AG08395 (cell line): ENCODE measurements at places on chromosomes 1 and 21.
A peak's percentile ranks its signal among the peaks of the same experiment; 100 is the strongest.

GRCh38 chr1:221089273-221089672 lies 210.0 kb downstream of the HLX start:
- DNase-seq: peak; percentile 50

GRCh38 chr21:26013970-26014369 lies 156.6 kb downstream of the APP start:
- DNase-seq: no peak

DNA sequence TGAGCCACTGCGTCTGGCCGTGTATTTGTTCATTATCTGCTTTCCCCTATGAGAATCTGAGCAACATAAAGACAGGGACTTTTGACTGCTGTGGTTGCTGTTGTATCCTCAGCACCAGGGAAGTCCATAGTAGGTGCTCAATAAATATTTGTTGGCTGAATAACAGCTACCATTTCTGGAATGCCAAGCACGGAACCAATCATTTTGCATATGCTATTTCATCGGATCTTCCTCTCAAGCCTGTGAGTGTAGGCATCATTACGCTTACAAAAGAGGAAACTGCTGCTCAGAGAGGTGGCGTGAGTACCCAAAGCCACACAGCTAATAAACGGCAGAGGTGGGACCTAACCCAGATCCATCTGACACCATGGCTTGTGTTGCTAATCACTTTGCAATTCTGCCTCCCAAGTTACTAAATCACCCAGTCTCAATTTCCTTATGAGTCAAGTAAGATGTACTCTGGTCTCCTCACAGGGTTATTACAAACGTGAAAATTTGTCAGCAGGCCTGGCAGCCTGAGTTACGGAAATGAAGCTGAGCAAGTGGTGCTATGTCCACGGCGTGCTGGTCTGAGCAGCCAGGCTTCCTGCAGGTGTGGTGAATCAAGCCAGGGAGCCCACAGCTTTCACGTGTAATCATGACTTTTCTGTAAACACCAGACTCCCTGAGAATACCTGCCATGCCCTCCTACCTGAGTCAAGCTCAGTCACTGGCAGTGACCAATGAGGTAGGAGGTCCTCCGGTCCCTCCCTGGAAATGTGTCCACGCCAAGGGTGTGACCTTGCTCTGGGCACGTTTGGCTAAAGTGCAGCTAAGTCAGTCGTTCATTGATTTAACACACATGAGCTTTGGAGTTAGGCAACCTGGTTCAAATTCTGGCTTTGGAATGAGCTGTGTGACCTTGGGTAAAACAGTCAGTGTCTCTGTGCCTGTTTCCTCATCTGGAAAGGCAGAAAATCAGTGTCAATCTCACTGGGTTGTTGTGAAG lies 4.8 kb upstream of the RHCE start:
- no peak for DNase-seq

DNA sequence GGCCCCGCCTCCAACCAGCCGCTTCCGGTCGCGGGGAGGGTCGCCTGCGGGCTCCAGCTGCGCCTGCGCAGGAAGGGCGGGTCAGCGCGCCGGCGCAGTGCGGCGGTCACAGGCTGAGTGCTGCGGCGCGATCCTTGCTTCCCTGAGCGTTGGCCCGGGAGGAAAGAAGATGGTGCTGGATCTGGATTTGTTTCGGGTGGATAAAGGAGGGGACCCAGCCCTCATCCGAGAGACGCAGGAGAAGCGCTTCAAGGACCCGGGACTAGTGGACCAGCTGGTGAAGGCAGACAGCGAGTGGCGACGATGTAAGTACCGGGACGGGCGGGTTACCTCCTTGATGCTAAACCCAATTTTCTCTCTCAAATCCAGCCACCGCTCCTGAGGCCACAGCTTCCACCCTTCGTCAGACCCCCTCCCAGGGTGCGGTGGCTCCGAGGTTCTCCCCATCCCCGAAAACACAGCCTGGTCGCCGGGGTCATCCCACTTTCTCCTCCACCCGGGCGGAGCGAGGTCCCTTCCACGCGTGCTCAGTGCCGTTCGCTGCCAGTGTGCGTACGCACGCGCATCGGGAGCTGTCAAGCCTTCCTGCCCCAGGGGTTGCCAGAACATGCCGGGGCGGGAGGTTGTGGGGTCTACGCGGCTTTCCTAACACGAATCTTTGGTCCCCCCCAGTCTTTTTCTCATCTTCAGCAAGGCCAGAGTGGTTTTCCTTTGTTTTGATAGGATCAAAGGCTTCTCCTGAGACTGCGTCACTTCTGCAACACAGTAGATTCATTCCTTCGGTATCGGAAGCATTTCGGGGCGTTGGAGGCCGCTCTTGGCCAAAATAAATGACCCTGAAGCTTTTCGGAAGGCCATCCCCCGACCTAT lies at the start of gene SARS1:
Gene SARS1 (plus strand): TSS at position 95 of the 870 bp plus-strand sequence. CDS start 75 bp downstream, at position 170.
- peak; percentile 98 for DNase-seq

GRCh38 chr1:92031281-92032110 lies 1.7 kb downstream of the EPHX4 start:
- DNase-seq: no peak

DNA sequence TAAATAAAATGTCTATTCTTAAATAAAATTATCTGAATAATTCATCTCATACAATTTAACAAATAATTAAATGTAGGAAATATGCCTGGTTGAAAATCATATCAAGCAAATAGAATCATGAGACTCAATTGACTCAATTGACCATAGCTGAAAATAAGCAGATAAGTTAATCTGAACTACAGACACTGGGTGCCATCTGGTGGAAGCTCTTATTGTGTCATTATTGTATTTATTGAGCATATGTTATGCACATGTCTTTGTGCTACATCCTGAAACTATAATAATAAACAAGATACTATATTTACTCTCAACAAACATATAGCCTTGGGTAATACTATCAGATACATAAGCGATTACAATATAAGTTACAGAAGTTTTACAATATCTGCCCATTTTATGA lies 41.0 kb downstream of the BRINP3 start:
- no peak for DNase-seq

GRCh38 chr1:92749024-92749634 lies 35.8 kb downstream of the EVI5 start:
- peak; percentile 67 for DNase-seq

- DNase-seq: peak; percentile 3
Observed at GRCh38 chr1:193013005-193013404, 46.2 kb downstream of the UCHL5 start.

- no peak for DNase-seq
Observed at GRCh38 chr1:161250829-161251228, 7.7 kb upstream of the PCP4L1 start.

DNA sequence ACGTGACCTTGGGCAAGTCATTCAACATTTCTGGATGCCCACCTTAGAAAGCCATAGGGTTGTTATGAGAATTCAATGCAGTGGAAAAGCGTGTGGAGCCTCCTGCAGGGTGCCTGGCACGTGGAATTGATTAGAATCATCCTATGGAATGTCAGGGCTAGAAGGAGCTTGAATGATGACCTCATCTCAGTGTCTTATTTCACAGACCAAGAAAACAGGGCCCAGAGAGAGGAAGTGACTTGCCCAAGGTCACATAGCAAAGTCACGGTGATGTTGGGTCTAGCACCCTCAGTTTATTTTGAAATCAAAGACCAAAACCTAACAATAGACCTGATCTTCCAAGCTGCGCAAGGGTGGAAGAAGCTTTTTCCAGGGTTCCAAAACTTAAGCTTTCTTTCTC lies 6.0 kb downstream of the TRABD2B start:
- peak; percentile 10 for DNase-seq

DNA sequence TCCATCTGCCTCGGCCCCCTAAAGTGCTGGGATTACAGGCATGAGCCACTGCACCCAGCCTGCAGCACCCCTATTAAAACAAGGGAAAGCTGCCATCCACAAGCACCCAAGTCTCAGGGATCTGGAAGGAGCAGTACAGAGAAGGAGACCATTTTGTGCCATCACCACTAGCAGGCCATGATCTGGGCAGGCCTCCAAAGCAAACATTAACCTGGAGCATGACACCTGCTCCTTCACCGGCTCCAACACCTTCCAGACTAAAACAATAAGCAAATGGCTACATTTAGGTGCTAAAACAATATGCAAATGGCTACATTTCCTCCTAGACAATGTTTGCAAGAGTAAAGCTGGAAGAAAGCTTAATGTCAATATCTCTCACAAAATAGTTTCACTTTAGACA lies 16.7 kb downstream of the MEAF6 start:
- DNase-seq: no peak

DNA sequence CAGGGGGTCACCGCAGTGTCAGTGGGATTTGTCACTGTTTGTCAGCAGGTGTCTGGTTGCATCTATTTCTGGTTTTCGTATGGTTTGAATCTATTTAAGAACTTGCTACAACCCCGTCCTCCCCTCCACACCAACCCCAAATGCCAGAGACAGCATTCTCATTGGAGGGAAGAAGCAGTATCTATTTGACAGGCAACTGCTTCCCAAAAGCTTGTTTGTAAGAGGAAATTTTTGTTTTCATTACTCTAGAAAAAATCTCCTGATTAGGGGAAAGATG lies 54.4 kb downstream of the NR5A2 start:
- no peak for DNase-seq

DNA sequence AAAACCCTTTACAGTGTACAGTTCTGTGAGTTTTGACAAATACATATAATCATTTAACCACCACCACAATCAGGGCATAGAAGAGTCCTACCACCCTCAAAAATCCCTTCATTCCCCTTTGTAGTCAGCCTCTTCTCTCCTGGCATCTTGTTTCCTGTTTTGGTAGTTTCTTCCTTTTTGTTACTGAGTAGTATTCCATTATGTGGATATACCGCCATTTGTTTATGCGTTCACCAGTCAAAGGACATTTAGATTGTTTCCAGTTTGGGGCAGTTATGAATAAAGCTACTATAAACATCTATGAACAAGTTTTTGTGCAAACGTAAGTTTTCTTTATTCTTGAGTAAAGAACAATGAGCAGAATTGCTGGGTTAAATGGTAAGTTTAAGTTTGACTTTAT lies 49.6 kb downstream of the RNF220 start:
- DNase-seq: no peak

DNA sequence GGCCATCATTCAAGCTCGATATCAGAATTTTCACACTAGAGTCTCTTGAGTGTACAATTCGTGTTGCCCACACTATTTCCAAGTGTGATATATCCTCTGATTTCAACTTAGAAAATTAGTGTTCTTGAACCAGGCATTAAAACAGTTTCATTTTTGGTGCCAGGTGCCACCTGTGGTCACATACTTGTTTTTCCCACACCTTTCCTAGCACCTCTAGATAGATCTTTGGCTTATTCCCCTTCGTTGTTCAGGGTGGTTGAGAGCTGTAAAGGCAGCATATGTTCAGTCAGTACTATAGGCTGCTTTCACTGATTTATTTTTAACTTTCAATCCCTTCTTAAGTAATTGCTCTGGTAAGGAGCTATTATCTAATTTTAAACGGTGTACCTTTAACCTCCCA lies 131.1 kb downstream of the NEK7 start:
- no peak for DNase-seq

DNA sequence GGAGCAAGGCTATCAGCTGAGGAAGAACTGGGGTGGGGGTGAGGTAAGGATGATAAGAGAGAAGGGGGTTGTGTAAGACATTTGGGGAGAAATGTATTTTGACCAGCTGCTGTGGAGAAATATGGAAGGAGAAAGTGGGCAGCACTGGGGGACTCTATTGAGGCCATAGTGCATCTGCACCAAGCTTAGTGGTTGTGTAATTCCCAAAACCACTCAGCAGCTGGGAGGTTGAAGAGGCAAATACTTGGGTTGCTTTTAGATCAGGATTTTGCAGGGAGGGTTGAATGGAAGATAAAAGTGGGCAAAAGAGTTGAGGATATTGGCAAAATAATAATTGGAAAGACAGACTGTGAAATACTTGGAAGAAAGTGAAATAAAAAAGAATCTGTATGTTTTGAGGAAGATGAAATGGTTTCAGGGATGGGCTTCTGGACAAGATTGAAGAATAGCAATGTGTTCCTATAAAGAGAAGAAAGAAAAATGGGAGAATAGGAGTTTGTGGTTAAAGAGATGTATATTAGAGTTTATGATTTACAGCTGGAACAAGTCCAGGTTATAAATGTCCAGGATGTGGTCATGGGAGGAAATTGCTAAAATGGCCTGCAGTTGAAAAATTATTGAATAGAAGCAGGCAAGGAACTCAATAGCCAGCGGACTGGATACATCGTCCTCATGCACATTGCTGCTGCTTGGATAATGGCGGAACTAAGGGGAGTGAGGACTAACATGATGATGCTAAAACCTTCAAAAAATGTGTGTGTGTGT lies 162.7 kb downstream of the DNM3 start:
- no peak for DNase-seq

- DNase-seq: no peak
Observed at GRCh38 chr1:58922302-58923089, 138.6 kb upstream of the JUN start.

DNA sequence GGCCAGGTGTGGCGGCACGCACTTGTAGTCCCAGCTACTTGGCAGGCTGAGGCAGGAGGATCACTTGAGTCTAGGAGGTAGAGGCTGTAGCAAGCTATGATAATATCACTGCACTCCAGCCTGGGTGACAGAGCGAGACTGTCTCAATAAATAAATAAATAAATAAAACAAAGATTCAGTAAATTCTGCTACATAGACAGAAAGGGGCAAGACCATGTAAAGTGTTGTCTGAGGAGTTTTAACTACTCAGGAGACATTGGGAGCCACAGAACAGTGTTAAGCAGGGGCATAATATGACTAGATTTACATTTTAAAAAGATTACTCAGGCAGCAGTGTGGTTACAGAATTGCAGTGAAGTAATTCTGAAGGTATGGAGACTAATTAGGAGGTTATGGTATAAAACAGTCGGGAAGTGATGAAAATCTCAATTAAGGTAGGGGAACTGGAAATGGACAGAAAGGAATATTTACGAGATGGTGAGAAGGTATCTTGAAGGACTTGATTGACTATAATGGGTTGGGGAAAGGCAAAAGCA lies 94.7 kb downstream of the ATP1B1 start:
- peak; percentile 68 for DNase-seq

GRCh38 chr1:59699227-59699847 lies 115.4 kb upstream of the HOOK1 start:
- DNase-seq: peak; percentile 62

- peak; percentile 49 for DNase-seq
Observed at GRCh38 chr21:34544032-34544496, 32.1 kb upstream of the KCNE1 start.

DNA sequence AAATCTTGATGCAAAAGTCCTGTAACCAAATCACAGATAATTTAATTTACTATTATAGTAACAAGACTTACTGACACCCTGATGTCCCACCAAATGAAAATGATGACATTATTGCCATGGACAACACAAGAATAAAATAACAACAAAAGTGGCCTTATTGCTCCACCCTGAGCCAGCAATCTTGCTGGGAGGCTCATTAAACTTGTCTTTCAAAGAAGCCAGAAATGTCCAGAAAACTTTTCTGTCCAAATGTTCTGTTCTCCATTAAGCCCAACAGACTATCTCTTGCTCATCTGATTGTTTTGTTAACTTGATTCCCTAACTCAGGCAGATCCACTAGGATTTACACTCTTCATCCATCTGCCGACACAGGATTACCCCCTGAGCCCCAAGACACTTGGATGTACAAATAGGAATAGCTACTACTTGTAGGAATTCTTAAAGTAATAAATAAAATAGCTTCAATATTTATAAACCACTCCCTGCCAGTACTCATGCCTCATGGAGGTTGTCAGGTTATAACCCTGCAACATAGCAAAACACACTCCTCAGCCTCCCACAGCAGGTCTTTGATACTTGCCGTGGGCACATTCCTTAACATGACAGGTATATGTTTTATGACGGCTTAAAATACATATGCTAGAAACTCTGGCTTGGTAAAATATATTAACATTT lies 84.9 kb downstream of the PTPN14 start:
- no peak for DNase-seq

GRCh38 chr1:177441281-177441680 lies 270.5 kb downstream of the BRINP2 start:
- no peak for DNase-seq

- no peak for DNase-seq
Observed at GRCh38 chr1:56133522-56134472, 445.6 kb downstream of the PLPP3 start.
